Choroid plexus epithelial cell (primary cell): ENCODE measurements at places on chromosomes 13 and 19.

DNA sequence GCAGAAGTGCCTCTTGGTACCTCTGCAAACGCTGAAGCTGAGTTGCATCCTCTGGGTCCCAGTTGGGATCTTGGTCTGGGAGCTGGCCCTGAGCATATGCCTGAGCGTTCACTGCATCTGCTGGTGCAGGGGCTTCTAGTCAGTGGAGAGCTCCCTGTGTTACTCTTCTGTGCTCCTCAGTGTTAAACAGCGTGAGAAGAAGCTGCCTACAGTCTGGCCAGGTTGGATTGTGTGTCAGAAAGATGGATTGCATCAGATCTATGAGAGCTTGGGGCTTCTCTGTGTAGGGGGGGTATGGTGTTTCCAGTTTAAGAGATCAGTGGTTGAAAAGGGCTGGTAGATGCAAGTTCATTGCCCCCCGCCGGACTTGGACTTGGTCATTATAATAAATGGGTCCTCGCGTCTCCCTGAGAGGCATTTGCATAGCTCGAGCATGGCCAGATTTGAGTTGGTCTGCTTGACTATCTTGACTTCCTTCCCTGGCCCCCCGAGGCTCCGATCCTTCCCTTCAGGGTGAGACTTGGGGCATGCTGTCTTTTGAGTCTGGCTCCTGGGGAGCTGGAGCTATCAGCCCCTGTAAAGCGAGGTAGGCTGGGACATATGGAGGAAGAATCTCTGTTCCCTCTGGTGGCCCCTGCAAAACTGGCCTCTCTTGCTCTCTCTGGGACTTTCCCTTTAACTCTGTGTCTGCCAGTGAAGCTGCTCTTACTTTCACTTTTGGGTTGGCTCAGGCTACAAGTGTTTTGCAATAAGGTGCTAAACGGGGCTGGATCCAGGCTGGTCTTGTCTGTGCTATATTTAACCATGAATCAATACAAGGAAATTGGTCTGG is 52.9 kb downstream of the OR10H4 start:
- peak; percentile 91 for DNase-seq

DNA sequence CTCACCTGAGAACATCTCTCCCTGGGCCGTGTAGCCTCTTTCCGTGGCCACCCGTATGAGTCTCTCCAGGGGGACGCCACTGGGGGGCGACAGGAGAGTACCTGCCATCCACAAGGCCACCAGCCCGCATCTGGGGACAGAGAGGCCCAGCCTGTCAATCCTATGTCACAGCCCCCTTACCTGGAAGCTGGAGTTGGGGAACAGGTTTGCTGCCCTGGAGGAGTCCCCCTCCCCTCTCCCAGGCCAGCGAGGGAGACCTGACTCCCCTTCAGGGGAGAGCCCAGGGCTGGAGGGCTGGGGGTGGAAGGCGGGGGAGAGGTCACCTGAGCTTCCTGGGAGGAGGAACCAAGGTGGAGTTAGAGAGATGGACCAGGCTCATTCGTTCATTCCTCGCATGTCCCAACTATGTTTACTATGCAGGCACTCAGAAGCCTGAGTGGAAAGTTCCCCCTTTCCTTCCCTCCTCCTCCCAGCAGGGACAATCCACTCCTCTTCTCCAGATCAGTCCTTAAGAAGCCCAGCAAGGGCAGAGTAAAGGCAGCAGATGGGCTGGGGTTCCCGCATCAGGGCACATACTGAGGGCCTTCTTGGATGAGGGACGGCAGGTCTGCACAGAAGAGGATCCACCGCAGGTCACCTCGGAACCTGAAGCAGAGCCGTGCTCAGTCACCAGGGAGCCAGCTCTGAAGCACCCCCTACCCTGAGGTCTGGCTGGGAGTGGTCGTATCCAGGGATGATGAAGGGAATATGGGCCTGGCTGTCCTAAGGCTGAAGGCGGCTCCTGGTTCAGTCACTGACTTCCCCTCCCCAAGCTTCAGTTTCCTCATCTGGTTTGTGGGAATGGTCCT is 5.5 kb downstream of the ACTMAP start:
- peak; percentile 53 for DNase-seq

DNA sequence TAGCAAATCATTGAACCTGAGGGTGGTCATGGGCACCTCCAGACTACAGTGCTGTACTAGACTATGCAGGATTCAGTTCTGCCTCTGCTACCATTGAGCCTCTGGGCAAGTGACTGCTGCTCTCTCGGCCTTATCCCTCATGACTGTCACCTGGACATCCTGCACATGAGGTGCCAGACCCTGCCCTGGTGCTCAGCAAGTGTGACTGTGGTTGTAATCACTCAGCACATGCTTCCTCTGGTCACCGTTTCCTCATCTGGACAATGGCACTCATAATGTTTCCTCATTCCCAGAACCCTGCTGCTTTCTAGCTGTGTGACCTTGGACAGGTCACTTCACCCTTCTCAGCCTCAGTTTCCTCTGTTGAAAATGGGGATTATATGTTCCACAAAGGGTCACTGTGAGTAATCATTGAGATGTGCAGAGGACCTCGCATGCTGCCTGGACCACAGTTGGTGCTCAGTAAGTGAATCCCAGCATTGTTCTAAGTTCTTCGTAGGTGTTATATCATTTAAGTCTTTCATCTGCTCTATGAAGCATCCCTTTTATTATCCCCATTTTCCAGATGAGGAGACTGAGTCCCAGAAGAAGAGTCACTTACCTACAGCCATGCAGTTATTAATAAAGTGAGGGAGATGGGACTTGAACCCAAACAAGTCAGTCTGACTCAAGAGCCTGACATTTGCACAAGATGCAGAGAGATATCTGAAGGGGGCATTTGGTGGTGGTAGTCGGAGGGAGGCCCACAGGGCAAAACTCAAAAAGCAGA is 3.2 kb downstream of the SYT3 start:
- DNase-seq, result no peak

- DNase-seq, result no peak
Measured at GRCh38 chr19:29526730-29527499, 1.1 kb downstream of the VSTM2B start.

GRCh38 chr13:97004096-97004876 is 10.0 kb upstream of the OXGR1 start:
- DNase-seq, result peak; percentile 81

- no peak for DNase-seq
Measured at GRCh38 chr13:100842136-100842535, 167.5 kb upstream of the TMTC4 start.

DNA sequence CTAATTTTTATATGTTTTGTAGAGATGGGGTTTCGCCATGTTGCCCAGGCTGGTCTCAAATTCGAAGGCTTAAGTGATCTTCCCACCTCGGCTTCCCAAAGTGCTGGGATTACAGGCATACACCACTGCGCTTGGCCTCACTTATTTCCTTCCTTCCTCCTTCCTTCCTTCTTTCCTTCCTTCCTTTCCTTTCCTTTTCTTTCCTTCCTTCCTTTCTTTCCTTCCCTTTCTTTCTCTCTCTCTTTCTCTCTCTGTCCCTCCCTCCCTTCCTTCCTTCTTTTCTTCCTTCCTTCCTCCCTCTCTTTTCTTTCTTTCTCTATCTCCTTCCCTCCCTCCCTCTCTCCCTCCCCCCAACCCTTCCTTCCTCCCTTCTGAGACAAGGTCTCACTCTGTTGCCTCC is 36.8 kb downstream of the TRPM4 start:
- no peak for DNase-seq

GRCh38 chr13:34719060-34719875 is 222.8 kb upstream of the NBEA start:
- no peak for DNase-seq

DNA sequence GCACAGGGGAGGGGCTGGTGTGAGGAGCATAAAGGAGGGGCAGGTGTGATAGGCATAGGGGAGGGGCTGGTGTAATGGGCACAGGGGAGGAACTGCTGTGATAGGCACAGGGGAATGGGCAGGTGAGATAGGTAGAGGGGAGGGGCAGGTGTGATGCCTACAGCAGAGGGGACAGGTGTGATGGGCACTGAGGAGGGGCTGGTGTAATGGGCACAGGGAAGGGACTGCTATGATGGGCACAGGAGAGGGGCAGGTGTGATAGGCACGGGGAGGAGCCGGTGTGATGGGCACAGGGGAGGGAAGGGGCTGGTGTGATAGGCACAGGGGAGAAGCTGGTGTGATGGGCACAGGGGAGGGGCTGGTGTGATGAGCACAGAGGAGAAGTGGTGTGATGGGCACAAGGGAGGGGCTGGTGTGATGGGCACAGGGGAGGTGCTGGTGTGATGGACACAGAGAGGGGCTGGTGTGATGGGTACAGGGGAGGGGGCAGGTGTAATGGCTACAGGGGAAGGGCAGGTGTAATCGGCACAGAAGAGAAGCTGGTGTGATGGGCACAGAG is 39.5 kb upstream of the POP4 start:
- no peak for DNase-seq

- no peak for DNase-seq
Measured at GRCh38 chr19:27676334-27676733, 1536.6 kb downstream of the UQCRFS1 start.

GRCh38 chr19:3975637-3976087 is 4.8 kb upstream of the DAPK3 start:
- no peak for DNase-seq

DNA sequence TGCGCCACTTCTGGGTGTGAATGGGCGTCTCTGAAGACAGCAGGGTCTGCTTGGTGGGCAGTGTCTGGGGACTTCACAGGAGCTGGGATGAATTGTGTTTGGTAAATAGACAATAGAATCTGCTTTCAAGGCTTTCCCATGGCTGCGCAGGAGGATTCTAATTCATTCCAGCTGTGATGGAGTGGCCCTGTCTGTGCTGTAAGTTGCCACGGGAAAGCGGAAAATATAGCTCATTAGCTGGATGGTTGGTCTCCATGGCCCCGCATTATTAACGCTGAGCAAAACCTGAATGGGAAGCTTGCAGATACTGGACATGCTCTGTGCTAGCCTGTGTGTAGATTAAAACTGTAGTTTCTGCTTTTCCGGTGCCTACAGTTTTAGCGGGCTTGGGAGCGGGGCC is 15.6 kb upstream of the C1QTNF9 start:
- no peak for DNase-seq

DNA sequence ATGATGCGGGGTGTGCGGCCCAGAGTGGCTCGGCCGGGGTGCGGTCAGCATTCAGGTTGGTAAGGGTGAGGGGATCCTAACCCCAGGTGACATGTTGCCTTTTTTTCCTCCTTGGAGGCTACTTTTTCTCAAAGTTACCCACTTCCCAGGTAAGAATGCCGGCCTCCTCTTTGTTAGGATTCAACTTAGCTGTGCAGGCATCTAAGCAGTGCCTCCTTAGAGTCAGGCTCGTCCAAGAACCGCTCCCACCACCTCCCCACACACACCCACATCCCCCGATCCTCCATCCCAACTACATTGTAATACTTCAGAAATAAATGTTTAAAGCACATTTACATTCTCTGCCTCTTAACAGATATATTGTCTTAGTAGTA is 733 bp upstream of the ENOX1 start:
- peak; percentile 13 for DNase-seq

- no peak for DNase-seq
Measured at GRCh38 chr13:98176777-98177608, at the start of gene RNF113B. RNF113B (minus strand) TSS chr13:98177269; CDS start chr13:98177236, 33 bp downstream.

- no peak for DNase-seq
Measured at GRCh38 chr19:38801359-38802095, 11.2 kb downstream of the LGALS4 start.

DNA sequence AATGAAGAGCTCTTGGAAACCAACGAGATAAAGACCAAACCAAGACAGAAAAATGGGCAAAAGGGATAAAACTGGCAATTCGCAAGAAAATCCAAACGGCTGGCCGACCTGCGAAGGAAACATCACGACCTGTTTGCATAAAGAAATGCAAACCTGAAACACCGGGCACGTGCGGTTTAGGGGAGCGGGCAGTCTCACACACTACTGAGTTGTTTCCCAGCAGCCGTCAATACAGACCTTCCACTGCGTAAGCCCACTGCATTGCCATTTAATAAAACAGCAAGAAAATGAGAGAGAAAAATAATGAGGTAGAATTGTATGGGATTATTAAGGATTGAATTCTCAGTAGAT is 642 bp upstream of the PEG3 start:
- DNase-seq, result no peak

GRCh38 chr19:38433268-38433733 is at the start of gene RYR1:
RYR1 (plus strand) TSS chr19:38433691; CDS start chr19:38433830, 139 bp downstream.
- DNase-seq, result peak; percentile 10

- no peak for DNase-seq
Measured at GRCh38 chr13:104181526-104182231, 1115.5 kb upstream of the SLC10A2 start.

GRCh38 chr19:29014857-29015436 is 198.0 kb downstream of the UQCRFS1 start:
- DNase-seq, result no peak

DNA sequence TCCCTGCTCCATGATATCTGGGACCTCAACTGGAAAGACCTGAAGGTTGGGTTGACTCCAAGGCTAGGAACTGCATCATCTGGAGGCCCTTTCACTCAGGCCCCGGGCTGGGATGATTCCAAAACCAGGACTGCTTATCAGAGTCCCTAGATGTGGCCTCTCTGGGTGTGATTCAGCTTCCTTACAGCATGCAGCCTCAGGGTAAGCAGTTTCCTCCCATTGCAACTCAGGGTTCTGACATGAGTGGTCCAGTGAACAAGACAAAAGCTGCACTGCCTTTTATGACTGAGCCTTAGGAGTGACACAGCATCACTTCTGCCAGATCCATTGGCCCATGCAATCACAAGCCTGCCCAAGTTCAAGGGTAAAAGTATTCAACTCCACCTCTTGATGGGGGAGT is 502.8 kb downstream of the COG6 start:
- no peak for DNase-seq

- DNase-seq, result no peak
Measured at GRCh38 chr19:3708207-3708931, at the start of gene TJP3. TJP3 (plus strand) TSS chr19:3708384; CDS start chr19:3728433, 20,049 bp downstream.

DNA sequence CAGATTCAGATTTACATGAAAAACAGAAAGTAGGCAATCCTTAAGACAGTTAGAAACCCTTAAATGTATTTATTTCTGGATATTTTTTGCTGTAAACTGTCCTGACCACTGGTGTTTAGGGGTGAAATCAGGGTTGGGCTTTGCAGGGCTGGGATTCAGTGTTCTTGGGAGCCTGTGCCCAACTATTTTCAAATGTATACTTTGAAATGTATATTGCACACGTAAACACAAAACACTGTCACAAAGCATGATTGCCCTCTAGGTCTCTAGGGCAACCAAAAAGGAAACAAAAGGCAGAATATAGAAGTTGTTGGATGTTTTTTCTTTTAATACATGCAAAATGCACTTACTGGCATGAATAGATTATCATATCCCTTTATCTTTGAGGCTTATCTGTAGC is 1185.4 kb downstream of the DIAPH3 start:
- no peak for DNase-seq

DNA sequence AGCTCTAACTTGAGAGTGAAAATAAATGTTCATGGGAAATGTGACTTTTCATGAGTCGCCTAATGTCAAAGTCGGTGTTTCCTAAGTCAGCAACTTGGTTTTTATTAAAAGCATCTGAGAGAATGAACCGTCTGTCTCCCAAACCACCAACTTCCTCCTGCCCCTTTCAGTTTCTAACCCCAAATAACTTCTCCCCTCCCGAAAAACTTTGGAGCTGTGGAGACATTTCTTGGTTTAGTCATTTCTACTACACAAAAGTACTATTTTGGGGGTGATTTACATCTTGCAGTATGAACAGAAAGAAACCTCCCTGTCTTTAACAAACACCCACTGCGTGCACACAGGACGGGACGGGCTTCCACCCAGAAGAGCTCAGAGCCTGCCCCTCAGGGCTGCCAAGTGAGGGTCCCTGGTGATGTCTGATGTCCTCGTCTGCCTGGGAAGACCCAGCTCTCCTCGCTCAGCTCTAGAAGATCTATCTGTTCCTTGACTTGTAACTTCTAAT is 65.0 kb downstream of the RASA3 start:
- no peak for DNase-seq
